ENCODE measurements at places on chromosomes 3 and 15. TPM values are rescaled to one million over a fixed set of nuclear protein-coding genes. Genes with fewer than 3 reads are reported as not detected.

DNA sequence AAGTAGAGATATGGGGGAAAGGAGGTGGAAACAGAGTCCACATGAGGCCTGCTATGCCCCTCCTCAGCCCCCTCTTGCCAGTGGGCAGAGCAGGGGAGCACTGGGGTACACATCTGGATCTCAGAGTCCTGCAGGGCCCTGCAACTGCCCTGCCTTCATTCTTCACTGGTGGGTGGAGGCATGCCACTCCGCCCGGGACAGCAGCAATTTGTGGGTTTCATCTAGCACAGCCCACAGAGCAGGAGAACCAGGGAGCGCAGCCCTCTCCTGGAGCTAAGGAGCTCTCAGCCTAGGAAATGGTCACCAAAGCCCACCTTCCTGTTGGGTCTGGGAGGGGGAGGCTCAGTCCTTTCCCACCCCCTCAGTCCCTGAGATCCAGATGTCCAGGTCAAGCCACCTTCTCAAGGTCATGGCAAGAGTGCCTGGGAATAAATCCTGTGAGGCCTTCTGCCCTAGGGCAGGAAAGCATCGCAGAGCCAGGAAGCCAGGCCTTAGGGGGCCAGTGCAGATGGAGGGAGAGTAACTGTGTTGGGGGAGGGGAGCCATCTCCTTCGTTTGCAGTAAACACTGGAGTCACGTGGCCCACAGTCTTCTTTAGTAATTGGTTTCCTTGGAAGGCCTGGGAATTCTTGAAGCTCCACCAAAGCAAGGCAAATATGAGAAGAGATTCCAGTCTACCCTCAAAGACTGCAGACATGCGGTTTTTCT is 31.0 kb downstream of the ANP32A start:
- no peak for DNase-seq

GRCh38 chr3:94167796-94168195 is 104.9 kb downstream of the NSUN3 start:
- DNase-seq: no peak

DNA sequence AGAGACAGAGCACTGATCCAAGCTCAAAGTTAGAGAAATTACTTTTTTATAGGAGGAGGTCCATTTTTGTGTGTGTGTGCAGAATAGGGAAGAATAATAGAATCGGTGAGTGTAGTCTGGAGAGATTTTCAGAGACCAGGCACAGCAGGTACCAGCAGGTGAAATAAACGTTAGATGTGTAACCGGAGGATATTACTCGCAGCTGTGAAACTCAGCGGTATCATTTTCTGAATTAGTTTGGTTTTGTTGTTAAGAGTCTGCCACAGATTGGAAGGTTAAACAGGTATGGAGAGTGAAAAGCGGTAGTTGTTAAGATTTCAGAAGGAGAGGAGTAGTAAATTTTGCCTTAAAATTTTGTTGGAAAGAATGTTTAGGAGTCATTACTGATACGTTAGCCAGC is 69.9 kb downstream of the RGMA start:
- DNase-seq: no peak

DNA sequence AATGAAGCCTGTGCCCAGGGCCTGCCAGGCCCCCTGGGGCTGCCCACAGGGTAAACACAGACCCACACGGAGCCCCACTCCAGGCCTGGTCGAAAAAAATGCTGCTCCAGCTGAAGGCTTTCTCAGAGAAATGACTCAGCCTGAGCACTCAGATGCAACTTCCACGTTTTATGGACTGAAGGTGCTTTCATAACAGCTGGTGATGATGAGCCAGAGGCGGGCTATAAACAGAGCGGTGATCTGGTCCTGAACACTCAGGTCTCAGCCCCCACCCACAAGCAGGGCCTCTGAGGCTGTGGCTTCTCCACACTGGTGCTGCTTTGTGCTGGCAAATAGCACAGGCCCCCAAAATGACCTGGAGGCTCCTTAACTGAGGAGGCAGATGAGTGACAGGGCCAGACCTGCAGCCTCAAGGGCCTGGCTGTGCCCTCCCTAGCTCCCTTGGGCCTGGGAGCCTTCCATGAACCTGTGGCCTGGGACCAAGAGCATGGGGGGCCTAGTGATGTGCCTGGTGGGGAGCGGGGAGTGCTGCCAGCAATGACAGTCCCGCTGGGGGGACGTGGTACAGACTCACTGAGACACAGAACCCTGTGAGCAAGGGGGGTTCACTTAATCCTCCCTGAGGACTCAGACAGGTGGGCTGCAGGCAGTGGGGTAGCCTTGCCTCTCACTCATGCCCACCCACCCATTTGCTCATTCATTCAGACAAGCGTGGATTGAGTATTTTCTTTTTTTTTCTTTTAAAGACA is 23.0 kb upstream of the FURIN start:
- DNase-seq: no peak

DNA sequence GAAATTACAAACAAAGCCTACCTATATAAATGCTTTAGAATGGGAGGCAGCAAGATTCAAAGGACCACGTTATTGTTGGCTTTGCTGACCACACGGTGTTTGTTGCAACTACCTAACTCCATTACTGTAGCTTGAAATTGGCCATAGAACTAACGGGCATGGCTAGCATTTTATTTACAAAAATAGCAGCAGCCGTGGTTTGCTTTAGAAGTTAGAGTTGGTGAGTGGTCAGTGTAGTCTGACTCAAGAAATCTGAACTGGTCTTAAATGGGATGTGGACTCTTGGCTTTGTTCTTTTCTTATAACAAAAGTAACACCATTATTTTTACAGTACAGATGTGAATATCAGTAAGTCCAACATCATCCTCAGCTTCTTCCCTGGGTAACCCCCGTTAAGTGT is 10.6 kb downstream of the ATP1B3 start:
- no peak for DNase-seq

DNA sequence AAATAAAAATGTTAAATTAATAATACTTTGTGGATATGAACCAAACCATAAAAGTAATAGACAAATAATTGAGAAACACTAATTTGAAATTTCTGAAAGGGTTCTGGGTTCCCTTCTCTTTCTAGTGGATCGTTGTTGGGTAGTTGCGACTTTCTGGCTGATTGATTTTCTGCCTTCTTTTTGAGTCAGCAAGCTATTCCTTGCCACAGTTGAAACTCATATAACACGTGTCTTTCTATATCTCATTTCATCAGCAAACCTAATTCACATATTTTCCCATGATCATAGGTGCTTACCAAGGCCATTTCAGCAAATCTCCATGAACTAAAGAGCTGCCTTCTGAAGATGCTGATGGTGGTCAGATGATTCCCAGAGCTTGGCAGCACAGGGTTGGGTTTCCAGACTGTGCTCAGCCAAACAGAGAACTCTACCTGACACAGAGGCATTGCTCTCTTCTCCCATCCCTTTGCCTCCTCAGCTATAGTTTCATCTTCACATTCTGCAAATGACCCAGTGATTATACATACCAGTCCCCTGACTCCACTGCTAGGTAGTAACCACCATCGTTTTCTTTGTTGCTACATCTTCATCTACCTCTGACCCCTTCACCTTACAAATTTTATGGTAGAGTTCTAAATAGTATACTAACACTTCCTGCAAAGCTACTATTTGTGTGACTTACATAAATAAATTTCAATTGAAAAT is 383.9 kb upstream of the DPH6 start:
- no peak for DNase-seq

CSNK1G1 gene
- total RNA-seq: 16.2 TPM

RPS17 gene
- 3,342 TPM for total RNA-seq

PLSCR2 gene
- total RNA-seq: not detected

LRRIQ4 gene
- not detected for total RNA-seq

TMIE gene
- 0.88 TPM for total RNA-seq

COL6A5 gene
- total RNA-seq: 0.05 TPM

Measured in lower leg skin (tissue), 4 donors.